Ecto neural progenitor cell (in vitro differentiated cells): ENCODE measurements at places on chromosomes 2 and 18.
A peak's percentile ranks its signal among the peaks of the same experiment; 100 is the strongest.

DNA sequence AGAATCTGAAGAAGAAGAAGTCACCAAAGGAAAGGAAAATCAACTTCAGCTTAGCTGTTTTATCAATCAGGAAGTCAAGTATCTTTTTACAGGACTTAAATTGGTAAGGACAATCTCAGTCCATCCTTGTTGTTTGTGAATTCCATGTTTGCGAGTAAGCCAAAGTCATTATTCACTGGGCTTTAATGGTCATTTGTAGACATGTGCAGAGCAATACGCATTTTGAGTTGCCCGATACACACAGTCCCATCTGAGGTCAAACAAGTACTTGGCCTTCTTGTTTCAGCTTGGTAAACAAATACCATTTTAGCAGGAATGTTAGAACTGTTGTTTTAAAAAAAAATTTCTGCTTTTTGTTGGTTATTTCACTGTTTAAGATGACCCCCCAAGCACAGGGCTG, 40.9 kb downstream of the USP14 start:
- no peak for DNase-seq

- peak; percentile 64 for DNase-seq
Observed at GRCh38 chr2:207143215-207144172, 22.3 kb downstream of the KLF7 start.

DNA sequence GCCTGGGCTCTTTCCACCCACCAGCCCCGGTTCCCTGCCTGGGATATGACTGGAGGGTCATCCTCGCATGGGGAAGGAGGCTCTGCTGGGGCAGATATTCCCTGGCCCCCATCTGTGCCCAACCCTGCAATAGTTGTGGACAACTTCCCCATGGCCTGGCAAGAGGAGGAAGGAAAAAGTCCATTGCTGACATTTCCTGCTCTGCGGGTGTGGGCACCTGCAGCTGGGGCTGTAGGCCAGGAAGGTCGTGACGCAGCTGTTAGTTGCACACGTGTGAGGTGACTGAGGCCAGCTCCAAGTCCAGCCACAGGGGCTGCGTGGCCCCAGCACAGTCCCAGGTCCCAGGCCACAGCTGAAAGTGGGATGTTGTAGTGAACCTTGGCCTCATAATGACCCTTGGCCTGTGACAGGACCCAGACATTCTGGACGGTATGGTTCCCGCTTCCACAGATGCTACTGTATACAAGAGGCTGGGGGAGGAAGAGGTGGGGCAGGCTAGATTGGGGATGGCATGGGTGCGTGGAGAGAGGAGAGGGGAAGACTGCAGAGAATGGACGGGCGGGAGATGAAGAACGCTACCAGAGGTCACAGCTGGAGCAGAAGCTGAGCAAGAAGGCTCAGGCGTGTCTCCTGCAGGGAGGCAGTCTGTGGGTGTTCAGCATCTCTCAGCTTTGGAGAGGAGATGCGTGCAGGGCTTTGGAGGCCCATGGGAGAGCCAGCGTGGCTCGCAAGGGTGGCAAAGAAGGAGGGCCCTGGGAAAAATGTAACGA, 22.1 kb downstream of the OTOF start:
- DNase-seq = peak; percentile 32

DNA sequence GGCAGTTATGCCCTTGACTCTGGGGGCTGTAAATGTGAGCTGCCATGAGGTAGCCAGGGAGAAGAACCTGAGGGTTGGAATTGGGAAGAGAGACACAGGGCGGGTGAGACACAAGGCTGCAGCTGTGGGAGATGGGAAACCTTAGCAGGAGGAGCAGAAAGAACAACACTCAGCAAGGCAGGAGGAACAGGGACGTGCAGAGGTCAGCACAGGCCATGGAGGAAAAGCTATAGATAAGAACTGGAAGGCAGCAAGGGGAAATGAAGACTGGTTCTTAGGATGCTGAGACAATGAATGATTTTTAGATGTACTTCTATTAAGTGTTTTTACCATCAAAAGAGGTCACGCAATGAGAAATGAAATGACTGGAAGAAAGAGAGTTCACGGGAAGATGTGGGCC, 80.2 kb downstream of the USP40 start:
- no peak for DNase-seq

DNA sequence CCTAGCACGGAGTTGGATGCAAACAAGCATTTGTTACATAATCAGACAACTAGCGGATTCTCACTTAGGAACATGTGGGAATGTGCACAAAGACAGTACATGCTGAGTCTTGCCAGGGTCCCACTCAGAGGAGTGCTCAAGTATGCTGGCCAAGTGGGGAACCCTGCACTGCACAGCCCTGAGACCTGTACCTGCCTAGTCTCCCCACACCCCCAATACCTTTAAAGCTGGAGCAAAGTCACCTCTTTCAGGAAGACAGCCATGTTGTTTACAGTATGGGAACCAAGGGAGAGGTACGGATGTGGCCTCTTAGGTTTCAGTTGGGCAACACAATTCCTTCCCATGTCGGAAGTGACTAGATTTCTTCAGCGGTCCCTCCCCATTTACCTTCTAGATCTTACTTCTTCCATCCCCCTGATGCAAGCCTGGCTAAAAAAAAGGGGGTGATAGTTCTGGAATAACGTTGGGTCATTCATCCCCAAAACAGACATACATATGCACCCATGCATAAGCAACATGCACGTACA, 10.7 kb downstream of the CXCR1 start:
- DNase-seq = no peak

DNA sequence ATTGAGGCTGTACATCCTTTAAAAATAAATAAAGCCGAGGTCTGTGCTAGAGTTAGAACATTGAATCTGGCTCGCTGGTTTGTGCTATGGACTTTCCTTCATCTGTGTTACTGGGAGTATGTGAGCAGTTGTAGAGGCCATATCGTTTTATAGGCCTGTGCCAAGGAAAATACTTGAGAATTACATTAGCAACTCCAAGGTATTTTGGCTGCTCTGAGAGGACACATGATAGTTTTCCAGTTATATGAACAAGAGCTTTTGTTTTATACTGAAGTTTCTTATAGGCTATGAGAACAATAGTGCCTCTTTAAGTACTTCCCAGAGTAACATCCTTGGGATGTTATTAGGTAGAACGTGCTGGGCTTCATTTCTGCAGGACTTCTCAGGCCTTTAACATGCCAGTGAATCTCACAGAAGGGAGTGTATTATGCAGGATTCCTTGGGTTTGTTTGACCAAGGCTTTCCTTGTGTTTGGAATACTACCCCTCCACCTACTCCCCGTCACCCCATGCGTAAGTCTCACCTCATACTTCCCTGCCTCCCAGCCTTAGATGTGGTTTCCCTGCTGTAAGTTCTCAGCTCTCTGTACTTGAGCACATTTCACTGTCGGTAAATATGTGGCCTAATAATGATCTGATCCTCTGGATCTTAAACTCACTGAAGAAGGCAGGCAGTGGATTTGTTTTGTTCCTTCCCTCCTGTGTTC, 21.0 kb downstream of the TCF7L1 start:
- DNase-seq = no peak

DNA sequence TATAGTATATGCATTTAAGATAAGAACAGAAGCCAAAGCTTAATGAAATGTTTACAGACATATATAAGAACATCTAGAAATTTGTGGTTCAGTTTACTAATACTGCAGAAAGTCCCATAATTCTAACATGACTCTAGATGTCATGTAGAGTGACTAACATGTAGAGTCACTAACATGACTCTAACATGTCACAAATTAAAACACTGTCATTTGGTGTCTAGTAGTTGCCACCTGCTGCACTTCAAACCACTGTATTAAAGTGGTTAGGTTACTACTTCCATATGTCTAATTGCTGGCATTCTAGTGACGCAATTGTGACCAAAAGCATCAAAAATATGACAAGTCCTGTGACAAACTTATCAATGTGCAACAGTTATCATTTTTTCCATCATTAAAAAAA, 100.2 kb upstream of the WDR75 start:
- no peak for DNase-seq

GRCh38 chr2:162118166-162119031, 33.6 kb downstream of the GCG start:
- no peak for DNase-seq

DNA sequence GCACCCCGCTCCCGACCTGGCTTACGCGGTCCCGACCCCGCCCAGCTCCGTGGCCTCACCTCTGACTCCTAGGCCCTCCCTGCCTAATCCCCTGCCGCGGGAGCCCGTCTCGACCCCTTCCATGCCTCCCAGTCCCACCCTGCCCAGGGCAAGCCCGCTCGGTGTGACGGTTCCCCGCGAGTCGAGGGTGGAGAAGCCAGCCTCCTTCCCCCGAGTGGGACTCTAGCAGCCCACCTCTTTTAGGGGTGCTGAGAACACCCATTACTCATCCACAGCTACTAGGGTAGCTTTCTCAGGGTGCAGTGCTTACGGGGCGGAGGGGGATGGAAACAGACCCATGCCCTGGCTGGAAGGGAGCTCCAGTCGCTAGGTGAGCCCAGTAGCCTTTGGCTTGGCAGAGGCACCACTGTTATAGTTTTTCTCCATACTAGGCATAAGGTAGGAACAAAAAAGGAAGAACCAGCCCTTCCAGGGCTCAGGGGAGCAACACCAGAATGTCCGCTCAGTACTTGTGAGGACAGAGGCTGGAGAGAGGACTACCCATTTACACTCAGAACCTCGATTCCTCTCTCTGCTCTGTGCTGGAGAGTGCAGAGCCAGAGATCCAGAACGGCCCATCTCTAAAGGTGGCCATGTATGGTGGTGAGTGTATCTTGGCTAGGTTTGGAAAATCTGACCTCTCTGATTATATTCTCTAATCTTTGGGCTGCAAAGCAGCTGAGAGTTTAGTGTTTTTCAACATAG, 606 bp downstream of the AGBL5 start:
- no peak for DNase-seq

- peak; percentile 64 for DNase-seq
Observed at GRCh38 chr2:28413152-28413898, 20.7 kb downstream of the FOSL2 start.

- no peak for DNase-seq
Observed at GRCh38 chr2:7405861-7406715, 488.9 kb downstream of the RNF144A start.

DNA sequence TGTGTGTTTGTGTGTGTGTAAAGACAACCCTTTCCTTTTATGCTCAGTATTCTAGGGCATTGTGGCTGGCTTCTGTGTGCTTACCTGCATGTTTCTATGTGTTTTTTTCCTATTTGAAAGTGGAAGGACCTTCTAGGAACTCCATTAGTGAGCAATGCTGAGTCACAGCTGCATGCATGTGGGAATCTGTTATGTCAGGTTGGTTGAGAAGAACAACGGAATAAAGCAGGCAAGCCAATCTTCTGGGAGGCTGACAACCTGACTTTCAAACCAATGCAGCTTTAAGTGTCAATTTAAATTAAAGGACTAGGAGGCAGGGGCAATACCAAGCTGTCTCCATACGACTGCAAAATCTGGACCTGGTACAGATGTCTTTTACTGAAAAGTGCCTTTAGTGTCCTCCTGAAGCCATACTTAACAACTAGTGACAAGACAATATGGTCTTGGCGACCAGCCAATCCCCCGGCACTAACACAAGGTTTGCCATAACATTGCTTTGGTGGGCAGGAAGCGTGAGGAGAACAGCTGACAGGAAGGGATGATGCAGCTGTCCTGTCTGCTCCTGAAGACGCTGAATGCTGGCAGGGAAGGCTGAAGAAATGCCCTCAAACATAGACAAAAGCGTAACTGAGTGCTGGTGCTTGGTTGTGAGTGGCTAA, 514.7 kb upstream of the CDH7 start:
- DNase-seq = no peak

DNA sequence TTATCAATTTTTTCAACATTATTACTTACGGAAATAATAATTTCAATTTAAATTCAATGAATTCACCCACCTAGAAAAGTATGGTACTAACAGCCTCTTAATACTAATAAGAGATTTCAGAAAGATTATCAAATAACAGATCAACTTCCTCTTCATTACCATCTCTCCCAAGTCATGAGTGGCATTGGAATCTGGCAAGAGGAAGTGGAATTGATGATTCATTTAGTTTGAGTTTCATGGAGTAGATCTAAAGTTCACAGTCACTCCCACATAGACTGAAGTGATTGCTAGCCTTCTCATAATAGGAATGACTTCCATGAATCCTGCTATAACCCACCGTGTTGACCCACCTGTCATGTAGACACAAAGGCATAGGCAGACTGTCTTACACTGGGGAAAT, 77.7 kb upstream of the WDR75 start:
- no peak for DNase-seq

GRCh38 chr2:8337321-8337720, 344.5 kb upstream of the ID2 start:
- DNase-seq = no peak

DNA sequence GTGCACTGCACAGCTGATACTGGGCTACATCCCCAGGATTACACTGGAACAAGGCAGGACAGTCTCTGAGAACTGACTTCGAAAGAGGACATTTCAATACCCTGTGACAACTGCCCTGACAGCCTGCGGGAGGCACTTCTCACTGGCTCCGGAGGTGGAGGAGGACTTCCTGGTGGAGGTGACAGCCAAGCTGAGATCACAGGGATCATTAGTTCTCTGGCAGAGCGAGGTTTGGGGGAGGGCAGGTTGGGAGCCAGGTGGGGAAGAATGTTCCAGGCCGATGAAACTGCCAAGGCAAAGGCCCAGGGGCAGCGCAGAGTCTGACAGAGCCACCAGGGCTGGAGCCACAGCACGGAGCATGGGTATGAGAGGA, 28.0 kb upstream of the NPAS2 start:
- no peak for DNase-seq

DNA sequence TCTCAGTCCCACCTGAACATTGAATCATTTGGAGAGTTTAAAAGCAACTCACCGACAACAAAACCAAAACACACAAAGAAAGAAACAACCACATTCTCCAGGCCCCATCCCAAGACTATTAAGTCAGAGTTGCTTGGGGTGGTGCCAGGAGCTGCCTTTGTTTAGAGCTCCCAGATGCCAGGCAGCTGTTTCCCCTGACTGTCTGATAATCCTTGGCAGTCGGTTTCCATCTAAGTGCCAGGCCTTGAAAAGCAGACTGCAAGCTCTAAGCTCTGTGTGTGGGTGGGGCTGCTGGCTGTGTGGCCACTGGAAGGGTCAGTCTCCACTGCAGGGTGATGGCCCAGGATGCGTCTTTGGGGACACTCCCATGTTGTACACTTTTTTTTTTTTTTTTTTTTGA, 255.3 kb upstream of the AGAP1 start:
- DNase-seq = no peak

GRCh38 chr2:138700716-138701115, 79.5 kb downstream of the NXPH2 start:
- DNase-seq = no peak

DNA sequence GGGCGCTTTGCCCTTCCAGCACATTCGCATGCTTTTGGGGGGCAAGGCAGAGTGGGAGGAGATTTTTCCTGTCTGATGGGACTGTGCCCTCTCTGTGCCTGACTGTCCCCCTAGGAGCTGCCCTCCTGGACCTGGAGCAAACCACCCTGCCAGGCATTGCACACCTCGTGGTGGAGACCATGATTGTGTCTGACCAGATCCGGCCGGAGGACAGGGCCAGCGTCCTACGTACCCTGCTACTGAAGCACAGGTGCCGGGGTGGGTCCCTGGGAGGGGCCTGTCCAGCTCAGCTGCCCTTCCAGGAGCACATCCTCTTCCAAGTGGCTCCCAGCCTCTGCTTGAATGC, 5.3 kb downstream of the SLC4A3 start:
- no peak for DNase-seq
